Hepatocyte (in vitro differentiated cells): ENCODE measurements at places on chromosomes 11 and 22.

GRCh38 chr11:45238724-45239123, 47.4 kb downstream of the SYT13 start:
- DNase-seq = no peak

- no peak for DNase-seq
Observed at GRCh38 chr11:121367001-121367843, 74.7 kb downstream of the SC5D start.

DNA sequence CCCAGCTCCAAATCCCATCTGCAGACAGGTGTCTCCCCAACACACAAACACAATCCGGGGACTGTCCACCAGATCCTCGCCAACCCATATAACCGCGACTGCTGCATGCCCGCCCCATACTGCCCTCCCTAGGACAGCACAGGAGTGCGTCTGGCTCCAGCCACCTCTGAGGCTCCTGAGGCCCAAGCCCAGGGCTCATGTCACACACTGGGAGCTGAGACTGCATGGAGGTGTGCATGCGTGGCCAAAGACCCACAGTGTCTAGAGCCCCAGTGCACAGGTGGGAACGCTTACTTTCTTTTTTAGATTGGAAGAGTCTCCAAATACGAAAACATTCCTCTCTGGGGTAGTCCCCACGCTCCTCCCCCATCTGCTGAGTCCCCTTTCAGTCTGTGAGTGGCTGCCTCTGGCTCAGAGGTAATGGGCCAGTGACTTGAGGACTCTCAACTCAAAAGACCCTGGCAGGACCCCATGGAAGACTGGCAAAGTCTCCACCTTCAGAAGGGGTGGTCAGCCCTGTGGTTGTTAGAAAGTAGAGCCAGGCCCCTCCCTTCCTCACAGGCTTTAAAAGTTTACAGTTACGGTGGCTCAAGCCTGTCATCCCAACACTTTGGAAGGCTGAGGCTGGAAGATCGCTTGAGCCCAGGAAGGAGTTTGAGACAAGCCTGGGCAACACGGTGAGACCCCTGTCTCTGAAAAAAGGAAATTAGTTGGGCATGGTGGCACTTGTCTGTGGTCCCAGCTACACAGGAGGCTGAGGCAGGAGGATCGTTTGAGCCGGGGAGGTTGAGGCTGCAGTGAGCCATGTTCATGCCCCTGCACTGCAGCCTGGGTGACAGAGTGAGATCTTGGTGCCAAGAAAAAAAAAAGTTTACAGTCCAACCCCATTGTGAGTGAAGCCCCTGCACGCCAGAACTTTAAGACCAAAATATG, 2.3 kb downstream of the CBX7 start:
- DNase-seq = peak; percentile 5

DNA sequence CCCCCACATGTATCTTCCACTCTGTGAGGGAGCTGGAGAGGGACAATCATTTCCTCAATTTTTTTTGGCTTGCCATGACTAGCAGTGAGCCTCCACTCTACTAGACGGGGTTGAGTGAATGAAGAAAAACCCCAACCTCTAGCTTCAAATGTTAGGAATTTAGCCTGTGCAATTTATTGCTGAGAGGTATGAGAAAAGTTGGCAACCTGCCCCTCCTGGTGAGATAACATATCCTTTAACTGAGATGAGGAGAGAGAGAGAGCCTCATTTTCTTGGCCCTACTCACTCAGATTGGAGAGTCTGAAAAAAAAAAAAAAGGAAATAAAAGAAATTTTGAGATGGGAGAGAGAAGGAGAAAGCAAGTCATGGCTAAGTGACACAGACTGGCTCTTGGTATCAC, 218.2 kb upstream of the CARD18 start:
- peak; percentile 17 for DNase-seq

- DNase-seq = no peak
Observed at GRCh38 chr11:65822776-65823528, 10.8 kb upstream of the SNX32 start.

DNA sequence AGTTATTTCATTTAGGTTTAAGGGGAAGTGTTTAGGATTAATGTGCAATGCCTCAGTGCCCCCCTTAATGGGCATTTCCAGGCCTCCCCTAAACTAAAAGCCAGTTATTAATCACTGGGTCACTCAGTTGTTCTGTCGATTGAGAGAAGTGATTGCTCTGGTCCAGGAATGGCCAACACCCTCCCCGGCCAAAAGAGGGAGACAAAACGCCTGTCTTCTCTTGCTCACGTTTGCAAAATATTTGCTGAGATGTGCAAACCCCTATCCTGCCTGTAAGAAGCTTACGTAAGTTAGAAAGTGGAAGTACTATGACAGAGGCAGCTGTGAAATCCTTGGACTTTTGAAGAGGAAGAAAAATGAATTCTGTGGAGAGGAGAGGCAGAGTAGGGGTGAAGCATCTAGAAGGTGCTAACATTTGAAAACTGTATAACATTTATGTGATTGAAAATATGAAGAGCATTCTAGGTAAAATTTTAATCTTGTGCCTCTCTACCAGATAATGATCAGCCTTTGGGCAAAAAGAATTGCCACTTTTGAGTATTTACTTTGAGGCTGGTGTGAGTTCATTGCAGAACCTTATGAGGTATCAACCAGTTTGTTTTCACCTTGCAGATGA, 37.7 kb downstream of the NTM start:
- DNase-seq = peak; percentile 70

- DNase-seq = no peak
Observed at GRCh38 chr11:35554491-35555437, 29.3 kb upstream of the PAMR1 start.

- DNase-seq = no peak
Observed at GRCh38 chr11:120285256-120285655, 39.8 kb upstream of the TLCD5 start.

DNA sequence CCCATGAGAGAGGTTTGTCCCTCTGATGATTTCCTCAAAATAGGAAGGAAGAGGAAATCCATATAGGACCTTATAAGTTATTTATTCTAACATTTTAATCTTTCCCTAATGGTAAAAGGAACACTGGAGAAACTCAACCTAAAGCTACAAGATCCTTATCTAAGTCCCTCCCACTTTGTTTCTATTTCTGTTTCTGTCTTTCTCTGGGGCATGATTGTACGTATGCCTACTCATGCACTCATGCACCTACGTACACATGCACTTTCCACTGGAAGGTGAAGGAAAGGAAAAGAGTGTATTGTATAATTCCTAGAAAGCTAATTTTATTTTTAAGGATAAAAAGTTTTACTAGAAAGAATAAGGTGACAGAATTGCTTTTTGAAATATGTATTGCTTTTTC, 125.0 kb downstream of the RAB38 start:
- no peak for DNase-seq

DNA sequence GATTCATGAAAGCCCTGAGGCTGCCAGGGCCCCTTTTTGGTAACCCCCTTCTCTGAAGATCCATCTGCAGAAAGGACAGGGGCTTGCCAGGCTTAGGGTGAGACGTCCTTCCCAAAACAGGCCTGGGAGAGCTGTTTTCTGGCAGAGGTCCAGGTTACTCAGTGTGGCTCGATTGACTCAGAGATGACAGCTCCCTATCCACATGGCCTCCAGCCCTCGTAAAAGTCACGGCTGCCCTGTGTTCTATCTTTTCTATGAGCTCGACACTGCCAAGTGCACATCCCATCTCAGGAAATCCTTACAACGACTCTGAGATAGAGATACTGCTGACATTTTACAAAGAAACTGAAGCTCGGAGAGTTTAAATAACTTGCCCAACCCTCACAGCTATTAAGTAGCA, 20.4 kb downstream of the ADAMTS8 start:
- DNase-seq = peak; percentile 68
